HT1080 (cell line): ENCODE measurements at places on chromosomes 3 and 15.
A peak's percentile ranks its signal among the peaks of the same experiment; 100 is the strongest.

DNA sequence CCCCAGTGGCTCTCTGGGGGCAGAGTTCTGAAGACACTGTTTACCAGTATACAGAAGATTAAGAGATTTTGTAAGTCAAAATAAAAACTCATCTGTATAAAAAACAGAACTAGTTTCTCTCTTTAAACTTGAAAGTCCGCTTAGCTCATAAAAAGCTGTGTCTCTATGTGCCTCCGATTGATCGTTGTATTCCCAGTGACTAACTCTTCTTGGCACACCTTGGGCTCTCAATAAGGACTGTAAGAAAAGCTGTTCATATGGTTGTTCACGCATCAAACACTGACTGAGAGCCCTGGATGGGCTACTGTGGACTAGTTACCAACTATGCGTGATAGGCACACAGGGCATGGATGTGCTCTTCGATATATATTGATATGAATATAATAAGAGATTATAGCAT lies 107.9 kb downstream of the P3H2 start:
- DNase-seq = no peak

DNA sequence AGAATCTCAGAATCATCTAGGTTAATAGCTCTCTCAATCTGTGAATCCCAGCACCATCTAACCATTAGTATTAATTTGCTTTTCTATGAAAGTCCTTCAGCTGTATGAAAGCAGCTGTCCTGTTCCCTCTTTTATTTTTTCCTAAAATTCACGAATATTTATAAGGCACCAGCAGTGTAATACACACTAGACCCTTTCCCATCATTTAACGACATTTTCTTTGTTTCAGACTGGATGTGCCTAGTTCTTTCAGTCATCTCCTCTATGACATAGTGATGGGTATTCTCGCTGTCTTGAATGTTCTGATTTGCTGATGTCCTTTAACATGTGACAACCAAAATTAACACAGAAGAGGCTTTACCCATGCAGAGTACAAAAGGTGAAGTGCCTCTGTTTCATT lies 48.9 kb upstream of the ATP10A start:
- DNase-seq = no peak

GRCh38 chr15:68047826-68048225 lies 6.3 kb upstream of the PIAS1 start:
- no peak for DNase-seq

DNA sequence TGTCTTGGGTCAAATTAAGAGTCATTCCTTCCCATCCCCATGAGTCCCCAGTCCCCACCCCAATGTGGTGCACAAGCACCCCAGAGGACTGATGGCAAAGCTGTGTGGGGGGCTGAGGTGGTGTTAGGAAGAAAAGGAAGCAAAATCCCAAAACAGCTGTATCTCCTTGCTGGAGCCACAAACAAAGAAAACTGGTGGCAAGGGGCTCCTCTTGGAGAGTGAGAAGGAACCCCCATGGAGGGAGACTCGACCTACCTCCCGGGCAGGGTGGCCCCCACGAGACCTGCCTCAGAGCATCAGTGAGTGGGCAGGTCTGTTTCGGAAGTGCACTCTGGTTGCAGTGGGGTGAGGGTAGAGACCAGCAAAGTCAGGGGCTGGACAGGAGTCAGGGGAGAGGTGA lies 29.2 kb downstream of the PRR23E start:
- no peak for DNase-seq

GRCh38 chr3:142566096-142566495 lies 12.4 kb downstream of the ATR start:
- peak; percentile 52 for DNase-seq

- no peak for DNase-seq
Observed at GRCh38 chr3:73270839-73271483, 209.5 kb downstream of the EBLN2 start.

DNA sequence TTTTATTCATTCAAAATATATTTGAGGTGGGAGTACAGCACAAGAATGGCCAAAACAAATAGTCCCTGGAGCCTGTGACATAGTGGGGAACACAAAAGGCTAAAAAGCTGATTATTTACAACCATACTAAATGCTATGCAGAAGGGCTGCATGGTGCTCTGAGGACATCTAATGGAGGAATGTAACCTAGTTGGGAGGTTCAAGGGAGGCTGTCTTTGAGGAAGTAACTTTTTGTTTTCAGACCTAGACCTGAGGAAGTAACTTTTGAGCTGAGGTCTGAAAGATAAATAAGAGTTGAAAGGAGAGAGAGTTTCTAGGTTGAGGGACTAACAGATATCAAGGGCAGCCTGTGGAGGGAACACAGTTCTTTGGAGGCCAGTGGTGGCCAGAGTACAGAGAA lies 34.8 kb upstream of the RASA2 start:
- peak; percentile 64 for DNase-seq

DNA sequence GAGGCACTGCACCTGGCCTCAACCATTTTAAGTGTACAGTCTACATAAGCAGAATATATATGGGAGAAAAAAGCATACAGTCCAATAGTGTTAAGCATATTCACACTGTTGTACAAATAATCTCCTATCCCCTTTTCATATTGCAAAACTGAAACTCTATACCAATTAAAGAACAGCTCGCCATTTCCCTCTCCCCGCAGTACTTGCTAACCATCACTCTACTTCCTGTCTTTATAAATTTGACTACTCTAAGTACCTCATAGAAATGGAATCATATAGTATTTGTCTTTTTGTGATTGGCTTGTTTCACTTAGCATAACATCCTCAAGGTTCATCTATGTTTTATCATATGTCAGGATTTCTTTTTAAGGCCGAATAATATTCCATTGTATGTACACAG lies 21.6 kb upstream of the TASOR start:
- DNase-seq = no peak

DNA sequence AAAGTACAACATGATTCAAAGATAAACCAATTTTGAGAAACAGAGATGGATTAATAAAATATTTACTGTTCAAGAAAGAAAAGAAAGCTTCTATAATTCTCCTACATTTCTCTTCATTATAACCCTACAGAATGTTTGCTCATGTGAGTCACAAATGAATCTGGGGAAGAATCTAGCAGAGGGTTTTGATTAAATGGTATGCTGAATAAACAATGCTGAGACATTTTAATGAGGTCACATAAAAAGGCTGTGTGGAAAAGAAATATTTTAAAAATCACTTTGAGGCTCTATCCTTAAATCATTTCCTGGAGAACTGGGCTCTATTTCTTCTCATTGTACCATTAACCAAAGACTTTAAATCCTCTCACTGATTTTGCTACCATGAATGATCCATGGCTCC lies 727.7 kb downstream of the NTRK3 start:
- peak; percentile 27 for DNase-seq

DNA sequence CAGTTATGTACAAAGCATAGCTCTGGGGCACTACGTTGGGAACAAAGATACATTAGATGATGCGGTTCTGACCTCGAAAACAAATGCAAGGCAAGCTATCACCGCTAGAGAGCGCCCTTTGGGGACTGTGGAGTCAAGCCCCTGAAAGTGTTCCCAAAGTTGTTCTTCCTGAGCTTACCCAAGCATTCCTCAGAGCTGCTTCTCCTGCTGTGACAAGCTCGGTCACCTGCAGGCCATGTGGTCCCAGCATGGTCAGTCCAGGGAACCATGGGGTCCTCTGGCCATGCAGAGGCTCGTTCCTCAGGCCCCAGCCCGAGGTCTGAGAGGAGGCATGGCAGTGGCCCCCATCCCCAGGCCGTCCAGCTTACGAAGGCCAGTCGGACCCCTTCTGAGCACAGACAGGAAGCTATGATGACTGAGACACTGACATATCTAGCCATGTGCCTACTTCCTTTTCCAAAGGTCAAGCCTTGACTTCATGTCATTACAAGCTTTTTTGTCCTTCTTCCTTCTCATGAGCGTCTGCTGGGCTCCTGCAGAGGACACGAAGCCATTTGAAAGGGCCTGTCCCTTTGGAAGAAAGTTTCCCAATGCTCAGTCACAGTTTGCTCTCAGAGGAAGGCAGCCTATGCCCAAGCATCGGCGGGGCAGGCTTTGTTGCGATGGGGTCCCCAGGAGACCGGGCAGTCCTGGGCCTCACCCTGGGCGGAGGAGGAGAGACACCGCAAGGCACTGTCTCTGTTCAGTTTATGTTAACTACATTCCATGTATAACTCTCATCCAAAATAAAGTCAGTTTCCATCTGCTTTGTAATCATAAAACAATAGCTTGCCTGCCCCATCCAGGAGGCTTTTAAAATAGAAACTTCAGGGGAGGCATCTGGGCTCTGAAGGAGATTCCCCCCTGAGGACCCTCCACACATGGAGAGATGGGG lies 79.3 kb downstream of the ATP10A start:
- DNase-seq = no peak

DNA sequence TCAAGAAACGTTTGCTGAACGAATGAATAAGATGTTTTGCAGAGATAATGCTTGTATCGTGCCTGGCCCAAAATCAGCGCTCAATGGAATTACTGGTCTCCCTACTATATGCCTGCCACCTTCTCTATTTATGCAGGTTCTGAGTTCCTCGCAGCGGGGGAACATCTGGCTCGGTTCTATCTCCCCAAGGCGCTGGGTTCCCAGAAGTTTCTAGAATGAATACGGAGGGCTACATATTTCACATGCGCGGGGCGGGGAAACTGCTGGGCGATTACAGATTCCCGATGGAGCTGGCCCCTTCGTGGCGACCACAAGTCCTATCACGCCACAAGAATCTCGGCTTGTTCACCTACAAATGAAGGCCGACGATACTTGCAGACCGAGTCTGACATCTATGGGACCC lies 411 bp upstream of the EIF2B5 start:
- no peak for DNase-seq

DNA sequence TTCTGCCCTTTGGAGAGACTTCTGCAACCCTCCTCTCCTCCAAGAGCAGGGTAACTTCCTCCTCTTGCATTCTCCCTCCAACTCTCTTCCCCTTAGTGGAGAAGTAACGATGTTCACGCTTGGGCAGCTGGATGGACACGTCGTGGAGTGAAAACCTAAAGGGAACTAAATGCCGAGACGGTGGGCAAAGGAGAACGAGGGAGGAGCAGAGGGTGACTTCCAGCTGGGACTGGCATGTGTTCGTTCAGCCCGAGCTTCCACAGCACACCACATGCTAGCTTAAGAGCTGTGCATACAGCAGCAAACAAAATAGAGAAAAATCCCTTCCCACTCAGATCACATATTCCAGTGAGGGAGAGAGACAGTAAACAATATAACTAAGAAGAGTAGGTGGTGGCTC lies 179.8 kb downstream of the SLCO3A1 start:
- no peak for DNase-seq

- DNase-seq = no peak
Observed at GRCh38 chr15:64792282-64792681, 16.9 kb upstream of the RBPMS2 start.

DNA sequence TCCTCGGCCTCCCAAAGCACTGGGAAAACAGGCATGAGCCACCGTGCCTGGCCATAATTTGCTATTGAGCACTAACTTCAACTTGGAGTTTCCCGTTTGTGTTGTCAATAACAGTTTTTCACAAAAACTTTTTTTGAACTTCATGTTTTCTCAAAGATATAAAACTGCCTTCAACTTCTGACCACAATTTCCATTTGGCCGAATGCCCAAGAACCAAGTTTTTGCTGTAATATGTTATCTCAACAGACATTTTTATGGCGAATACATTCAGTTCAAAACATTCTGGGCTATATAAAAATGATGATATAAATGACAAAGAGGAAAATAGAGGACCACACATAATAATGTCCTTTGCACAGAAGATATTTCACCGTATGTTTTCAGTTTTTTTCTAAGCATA lies 56.4 kb downstream of the NEDD4 start:
- DNase-seq = no peak

DNA sequence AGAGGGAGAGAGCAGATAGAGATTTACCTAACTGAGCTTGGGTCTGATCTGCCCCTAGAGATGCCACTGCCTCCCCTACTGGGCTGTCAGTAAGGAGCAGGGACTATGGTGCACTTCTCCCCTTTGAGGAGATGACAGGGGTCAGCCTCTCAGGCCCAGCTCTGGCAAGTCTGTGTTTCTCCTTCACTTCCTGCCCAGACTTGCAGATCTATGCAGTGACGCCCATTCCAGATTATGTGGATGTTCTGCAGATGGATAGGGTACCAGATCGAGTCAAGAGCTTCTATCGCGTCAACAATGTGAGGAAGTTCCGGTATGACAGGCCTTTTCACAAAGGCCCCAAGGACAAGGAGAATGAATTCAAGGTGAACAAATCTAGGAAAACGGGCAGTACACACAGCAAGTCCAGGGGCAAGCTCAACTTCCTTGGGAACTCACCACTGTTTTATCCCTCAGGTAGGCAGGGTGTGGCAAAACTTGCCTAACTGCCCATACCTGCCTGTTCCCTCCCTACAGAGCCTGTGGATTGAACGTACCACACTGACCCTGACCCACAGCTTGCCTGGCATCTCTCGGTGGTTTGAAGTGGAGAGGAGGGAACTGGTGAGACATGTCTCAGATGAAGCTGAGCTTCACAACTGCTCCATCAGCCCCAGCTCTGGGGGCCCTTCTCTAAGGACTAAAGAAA lies 29.1 kb upstream of the MANF start:
- no peak for DNase-seq

GRCh38 chr15:40397688-40398412 lies 7.7 kb upstream of the IVD start:
- DNase-seq = no peak

GRCh38 chr15:40234783-40235182 lies 4.1 kb upstream of the PAK6 start:
- no peak for DNase-seq

- no peak for DNase-seq
Observed at GRCh38 chr15:58981808-58982475, 5.5 kb upstream of the RNF111 start.

DNA sequence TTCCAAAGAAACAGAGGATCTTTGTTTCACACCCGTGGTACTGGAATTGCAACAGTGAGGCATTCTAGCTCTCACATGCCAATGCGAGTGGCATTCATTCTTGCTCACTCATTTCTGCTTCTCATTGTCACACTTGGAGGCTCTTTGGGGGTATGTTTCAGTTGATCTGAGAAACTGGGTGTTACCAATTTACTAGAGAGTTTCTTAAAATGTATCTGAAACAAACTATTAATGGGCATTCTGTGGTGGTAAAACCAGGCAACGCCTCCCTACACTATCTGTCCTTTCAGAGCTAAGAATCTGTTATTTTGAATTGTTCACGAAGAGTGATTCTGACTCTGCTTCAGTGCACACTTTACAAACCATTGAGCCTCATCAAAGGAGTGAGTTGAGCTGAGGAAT lies 140.6 kb upstream of the BHLHE40 start:
- no peak for DNase-seq

DNA sequence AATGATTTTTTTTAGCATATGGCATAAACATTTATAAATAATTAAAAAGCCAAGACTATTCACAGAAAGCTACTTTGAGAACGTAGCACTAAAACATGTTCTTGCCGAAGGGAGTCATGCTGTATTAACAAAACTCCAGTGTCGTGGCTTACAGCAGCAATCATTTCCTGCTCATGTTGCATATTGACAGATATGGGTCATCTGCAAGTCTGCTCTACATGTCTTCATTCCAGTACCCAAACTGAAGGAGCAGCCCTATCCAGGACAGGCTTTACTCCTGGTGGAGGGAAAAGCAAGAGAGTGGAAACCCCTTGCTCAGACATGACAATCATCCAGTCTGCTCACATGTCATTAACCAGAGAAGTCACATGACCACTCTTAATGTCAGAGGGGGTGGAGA lies 87.6 kb downstream of the NEK11 start:
- no peak for DNase-seq
